ENCODE measurements at places on chromosomes 1 and 21.

DNA sequence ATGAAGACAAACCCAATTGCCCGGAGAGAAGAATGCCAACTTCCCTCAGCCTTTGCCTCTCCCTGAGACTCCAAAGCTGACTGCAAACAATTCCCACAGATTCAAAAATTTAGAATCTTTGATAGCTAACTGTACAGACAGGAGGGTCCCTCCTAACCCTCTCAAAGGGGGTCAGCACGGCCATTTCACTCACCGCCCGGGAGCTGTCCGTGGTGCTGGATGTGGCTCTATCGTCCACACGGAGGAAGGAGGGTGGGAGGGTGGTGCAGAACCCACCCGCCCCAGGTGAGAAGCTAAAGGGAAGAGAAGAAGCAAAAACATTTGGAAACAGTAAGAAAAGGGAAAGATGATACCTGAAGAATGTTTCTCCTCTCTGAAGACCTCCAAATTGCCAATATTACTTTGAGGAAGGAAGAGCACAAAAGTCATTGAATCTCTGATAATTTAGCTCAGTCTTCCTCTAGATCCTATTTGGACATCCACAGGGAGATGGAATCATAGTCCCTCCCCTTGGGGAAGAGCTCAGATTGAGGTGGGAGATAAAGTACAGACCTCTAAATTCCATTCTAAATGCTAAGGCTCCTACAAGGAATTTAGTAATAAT, 45.6 kb downstream of the RHBG start:
- DNase-seq, result no peak

GRCh38 chr1:162571696-162572095, 10.2 kb downstream of the UAP1 start:
- no peak for DNase-seq

GRCh38 chr1:186511761-186512637, 51.1 kb upstream of the PDC start:
- no peak for DNase-seq

DNA sequence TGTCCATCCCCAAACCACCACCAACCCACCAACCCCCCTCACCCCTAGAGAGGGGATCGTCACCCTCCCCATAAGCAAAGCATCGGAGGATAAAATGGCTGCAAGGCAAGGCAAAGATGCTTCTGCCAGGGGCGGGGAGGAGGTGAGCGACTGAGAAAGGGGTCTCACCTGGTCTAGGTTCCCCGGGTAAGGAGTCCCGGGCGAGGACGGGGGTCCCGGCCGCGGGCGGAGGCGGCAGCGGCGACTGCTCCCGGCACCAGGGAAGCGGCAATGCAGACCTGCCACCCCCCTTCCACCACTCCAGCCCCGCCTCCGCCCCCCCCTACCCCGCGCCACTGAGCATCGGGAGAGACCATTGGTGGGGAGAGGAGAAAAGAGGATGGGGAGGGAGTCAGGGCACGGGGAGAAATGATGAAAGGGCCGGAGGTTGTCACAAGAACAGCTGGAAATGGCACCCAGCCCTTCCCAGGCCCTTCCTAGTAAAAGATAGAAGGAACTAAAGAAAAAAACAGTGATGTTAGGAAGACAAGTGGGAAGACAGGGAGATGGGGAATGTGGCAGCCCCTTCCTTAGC, at the start of gene SV2A:
TSS of gene SV2A (minus strand) at position 274 of the 574 bp plus-strand sequence. CDS start 4,004 bp downstream, outside the sequence.
- peak; percentile 74 for DNase-seq

Measured in GM03348 (cell line).